ENCODE measurements at places on chromosomes 4 and X.
A peak's percentile ranks its signal among the peaks of the same experiment; 100 is the strongest.

DNA sequence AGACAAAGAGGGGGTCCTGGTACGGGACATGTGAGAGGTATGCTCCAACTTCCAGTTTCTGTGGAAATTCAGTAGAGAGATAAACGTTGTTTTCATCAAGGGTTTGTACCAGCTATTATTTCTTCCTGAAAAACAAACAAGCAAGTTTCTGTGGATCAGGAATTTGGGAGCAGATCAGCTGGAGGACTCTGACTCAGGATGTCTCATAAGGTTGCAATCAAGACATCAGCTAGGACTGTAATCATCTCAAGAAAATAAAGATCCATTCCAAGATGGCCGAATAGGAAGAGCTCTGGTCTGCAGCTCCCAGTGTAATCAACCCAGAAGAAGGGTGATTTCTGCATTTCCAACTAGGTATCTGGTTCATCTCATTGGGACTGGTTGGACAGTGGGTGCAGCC, 23.5 kb upstream of the NFKB1 start:
- no peaks in the 10 kb centered on the region for H3K27me3 ChIP-seq
- no peak for DNase-seq
- H3K36me3 ChIP-seq: no peaks in the 10 kb centered on the region
- H3K4me3 ChIP-seq: no peak overlapping the region
- no peaks in the 10 kb centered on the region for H3K4me1 ChIP-seq

- no peak overlapping the region for H3K27ac ChIP-seq
- no peaks in the 10 kb centered on the region for H3K27me3 ChIP-seq
- H3K4me1 ChIP-seq: peaks cover 7% of the 10 kb centered on the region
- H3K4me3 ChIP-seq: no peak overlapping the region
- no peak for DNase-seq
Measured at GRCh38 chr4:122759639-122760310, 27.3 kb downstream of the BBS12 start.

DNA sequence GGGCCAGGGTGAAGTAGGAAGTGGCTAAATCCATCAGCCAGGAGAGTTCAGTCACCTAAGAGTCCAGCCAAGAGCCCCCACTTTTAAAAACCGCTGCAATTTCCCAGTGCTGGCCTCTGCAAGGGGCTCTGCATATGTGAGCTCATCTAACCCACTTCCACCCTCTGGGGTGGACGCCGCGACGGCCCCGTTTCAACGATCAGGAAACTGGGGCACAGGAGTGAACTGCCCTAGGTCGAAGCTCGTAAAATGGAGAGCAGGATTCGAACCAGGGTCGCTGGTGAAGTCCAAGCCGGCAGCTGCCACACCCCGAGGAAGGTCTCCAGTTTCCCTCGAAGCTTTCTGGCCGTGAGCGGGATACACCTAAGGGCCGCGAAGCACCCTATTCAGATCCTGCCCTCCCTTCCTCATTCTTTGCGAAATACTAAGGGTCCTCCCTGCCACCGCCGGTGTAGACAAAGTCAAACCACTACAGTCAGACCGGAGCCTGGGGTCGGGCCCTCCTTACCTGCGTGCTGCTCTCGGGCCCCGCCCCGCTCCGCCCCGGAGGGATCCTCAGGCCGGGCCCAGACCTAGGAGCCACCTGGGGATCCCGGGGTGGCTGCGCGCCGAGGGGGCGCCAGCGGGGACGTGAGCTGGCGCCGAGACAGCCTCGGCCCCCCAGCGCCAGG, 446 bp downstream of the EVC2 start:
- H3K27ac ChIP-seq: no peak overlapping the region
- H3K36me3 ChIP-seq: peaks cover 4% of the 10 kb centered on the region
- H3K27me3 ChIP-seq: peaks cover 52% of the 10 kb centered on the region
- H3K4me1 ChIP-seq: peaks cover 26% of the 10 kb centered on the region
- H3K4me3 ChIP-seq: peak overlapping the region; percentile 38
- DNase-seq: peak; percentile 41

DNA sequence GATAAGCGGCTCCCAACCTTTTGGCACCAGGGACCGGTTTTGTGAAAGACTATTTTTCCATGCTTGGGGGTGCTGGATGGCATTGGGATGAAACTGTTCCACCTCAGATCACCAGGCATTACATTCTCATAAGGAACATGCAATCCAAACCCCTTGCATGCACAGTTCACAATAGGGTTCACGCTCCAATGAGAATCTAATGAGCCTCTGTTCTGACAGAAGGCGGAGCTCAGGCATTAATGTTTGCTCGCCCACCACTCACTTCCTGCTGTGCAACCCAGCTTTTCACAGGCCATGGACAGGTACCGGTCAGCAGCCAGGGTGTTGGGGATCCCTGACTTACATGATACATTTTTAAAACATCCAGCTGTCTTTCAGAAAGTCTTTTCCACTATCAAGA, 187.3 kb downstream of the SLC39A8 start:
- H3K4me1 ChIP-seq: no peaks in the 10 kb centered on the region
- no peaks in the 10 kb centered on the region for H3K36me3 ChIP-seq
- H3K27me3 ChIP-seq: no peaks in the 10 kb centered on the region

- H3K4me1 ChIP-seq: no peaks in the 10 kb centered on the region
- no peaks in the 10 kb centered on the region for H3K27me3 ChIP-seq
- H3K27ac ChIP-seq: no peak overlapping the region
- H3K36me3 ChIP-seq: no peaks in the 10 kb centered on the region
Measured at GRCh38 chr4:171007618-171008390, 805.4 kb upstream of the GALNTL6 start.

DNA sequence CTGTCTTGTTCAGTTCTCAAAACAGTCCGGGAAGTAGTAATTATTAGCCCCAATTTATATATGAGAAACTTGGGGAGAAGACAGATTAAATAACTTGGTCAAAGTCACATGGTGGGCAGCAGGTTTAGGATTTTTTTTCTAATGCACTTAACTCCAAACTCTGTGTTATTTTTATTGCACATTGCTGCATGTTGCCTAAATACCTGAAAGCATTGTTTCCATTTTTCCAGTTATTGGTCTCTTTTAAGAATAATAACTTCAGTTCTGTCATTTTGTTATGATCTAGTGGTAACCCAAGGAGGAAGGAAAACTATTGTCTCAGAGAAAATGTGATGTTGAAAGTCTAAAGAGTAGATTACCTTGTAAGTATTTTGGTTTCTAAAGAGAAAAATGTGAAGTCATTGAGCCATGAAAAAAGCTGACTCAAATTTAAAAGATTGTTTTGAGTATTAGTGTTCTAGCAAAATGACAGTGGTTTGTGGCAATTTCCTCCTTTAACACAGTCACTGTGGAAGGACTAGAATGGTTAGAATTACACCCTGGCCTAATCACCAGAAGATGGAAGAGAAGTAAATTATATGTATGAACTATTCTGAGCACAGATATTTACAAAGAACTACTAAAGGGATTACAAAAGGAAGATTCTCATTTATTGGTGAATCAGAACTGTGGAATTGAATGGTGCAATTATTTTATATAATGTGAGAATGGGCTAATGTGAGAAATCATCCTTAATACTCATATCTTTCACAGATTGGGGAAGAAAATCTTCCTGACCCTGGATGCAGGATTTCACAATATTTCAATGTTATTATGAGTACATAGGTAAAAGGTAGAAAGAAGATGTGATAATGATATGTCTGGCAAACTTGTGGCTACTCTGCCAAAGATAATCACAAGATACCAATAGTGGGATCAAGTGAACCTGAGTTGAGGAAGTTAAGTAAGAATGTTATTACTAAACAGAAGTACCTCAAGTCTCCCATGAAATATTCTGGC, 21.7 kb upstream of the CXCL8 start:
- peaks cover 11% of the 10 kb centered on the region for H3K4me1 ChIP-seq
- no peak overlapping the region for H3K4me3 ChIP-seq
- DNase-seq: peak; percentile 78
- no peaks in the 10 kb centered on the region for H3K27me3 ChIP-seq
- no peak overlapping the region for H3K27ac ChIP-seq
- H3K36me3 ChIP-seq: no peaks in the 10 kb centered on the region

DNA sequence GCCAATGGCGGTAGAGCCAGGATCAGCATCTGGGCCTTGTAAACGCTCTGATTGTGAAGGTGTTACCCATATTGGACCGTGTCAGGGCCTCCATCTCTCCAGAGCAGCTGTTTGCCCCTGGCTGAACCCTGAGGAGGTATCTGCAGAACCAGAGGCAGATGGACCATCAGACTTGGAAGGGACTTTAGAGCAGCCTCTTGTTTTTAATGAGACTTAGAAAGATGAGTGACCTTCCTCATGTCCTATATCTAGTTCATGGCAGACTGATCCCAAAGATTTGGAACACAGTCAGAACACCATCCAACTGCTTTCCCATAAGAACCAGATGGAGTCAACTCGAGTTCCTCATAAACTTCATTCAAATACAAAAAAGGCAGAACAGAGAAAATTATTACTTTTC, 135.1 kb upstream of the MSX1 start:
- H3K27me3 ChIP-seq: no peaks in the 10 kb centered on the region
- no peak overlapping the region for H3K27ac ChIP-seq
- no peak for DNase-seq
- no peaks in the 10 kb centered on the region for H3K36me3 ChIP-seq
- H3K4me3 ChIP-seq: no peak overlapping the region

GRCh38 chr4:173212379-173212778, 43.8 kb downstream of the GALNT7 start:
- H3K36me3 ChIP-seq: no peaks in the 10 kb centered on the region
- H3K4me1 ChIP-seq: no peaks in the 10 kb centered on the region
- H3K4me3 ChIP-seq: no peak overlapping the region
- no peak for DNase-seq

DNA sequence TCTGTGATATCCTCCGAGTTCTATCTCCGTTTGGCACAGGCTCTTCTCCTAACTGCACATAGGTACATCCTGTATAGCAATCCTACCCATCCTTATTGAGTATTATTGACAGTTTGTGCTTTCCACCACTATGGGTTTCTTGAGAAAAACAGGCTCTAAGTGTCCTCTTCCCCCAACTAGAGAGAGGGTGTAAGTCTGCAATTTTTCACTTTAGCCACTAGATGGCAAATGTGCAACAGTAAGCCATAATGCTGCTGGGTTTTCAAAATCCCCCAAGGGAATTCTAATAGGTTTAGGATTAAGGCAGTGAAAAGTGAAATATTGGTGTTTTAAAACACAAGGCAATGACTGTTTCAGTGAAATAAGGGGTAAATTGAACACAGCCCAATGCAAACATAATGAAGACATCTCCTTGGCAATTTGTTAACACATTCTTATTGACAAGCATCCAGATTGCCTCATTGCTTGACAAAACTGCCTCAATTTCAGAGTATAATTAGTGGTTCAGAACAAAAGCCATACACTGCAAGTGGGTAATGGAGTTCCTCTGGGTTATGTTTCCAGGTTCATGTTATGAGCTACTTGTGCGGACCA, 239.0 kb upstream of the HTR2C start:
- no peaks in the 10 kb centered on the region for H3K36me3 ChIP-seq
- no peaks in the 10 kb centered on the region for H3K27me3 ChIP-seq
- H3K27ac ChIP-seq: no peak overlapping the region
- H3K4me3 ChIP-seq: no peak overlapping the region

GRCh38 chr4:165982934-165983333, 109.9 kb downstream of the TLL1 start:
- no peaks in the 10 kb centered on the region for H3K4me1 ChIP-seq
- no peak overlapping the region for H3K27ac ChIP-seq
- H3K36me3 ChIP-seq: no peaks in the 10 kb centered on the region
- DNase-seq: no peak
- no peak overlapping the region for H3K4me3 ChIP-seq

GRCh38 chr4:74118600-74119338, 19.8 kb upstream of the CXCL2 start:
- H3K36me3 ChIP-seq: no peaks in the 10 kb centered on the region
- H3K27me3 ChIP-seq: no peaks in the 10 kb centered on the region
- no peak for DNase-seq
- no peaks in the 10 kb centered on the region for H3K4me1 ChIP-seq
- no peak overlapping the region for H3K4me3 ChIP-seq

DNA sequence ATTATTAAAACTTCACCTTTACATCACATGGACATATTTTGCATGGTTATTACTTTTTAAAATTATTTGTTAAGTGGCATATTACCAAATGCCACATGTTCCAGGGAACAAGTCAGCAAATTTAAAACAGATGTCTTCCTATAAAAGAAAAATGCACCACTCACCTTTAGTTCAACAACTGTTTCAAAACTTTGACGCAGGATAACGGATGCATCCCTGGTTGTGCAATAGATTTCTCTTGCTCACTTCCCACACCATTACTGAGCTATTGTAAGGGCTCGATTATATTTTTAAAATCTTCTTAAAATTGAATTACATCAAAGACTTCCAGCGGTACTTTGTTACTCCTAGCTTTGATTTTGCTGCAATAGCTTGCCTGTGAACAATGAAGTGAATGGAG, 93.0 kb upstream of the ARHGAP24 start:
- no peaks in the 10 kb centered on the region for H3K36me3 ChIP-seq
- H3K27ac ChIP-seq: no peak overlapping the region
- DNase-seq: no peak
- no peaks in the 10 kb centered on the region for H3K4me1 ChIP-seq
- no peak overlapping the region for H3K4me3 ChIP-seq

GRCh38 chrX:79117078-79117477, 27.4 kb upstream of the GPR174 start:
- H3K4me3 ChIP-seq: no peak overlapping the region
- H3K4me1 ChIP-seq: no peaks in the 10 kb centered on the region
- no peak overlapping the region for H3K27ac ChIP-seq
- DNase-seq: no peak
- H3K27me3 ChIP-seq: no peaks in the 10 kb centered on the region

DNA sequence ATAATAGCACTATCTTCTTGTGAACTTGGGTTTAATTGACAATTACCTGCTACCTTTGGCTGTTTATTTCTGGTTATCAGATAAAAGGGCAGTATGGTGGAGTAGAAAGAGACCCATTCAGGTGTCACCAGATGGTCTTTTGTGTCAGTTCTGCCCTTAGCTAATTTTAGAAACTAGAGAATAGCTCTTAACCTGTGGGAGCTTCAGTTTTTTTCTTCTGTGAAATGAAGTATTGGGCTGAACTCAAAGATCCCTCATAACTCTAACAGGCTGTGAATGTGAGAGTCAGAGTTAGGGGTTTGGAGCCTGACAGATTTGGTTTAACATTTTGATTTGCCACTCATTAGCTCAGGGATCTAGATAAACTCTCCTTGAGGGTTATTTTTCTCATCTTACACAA, 335.2 kb downstream of the PPP1R2C start:
- H3K27me3 ChIP-seq: no peaks in the 10 kb centered on the region
- no peak overlapping the region for H3K4me3 ChIP-seq
- DNase-seq: no peak

DNA sequence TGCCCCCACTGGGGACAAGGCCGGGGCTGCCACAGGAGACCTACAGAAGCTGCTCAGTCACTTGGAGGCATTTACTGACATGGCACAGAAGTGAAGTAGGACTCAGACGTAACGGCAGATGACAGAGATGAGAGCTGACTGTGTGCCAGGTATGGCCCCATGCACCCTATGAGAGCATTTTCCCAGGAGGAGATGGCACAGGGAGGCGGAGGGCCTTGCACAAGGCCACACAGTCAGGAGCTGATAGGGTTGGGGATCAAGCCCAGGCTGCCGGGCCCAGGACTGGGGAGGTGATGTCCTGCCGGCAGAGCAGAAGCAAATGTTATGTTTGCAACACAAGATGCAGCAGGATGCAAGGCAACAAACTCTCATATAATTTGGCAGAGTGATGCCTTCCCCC, 34.1 kb downstream of the NAT8L start:
- DNase-seq: no peak
- H3K27ac ChIP-seq: no peak overlapping the region
- H3K27me3 ChIP-seq: peaks cover 4% of the 10 kb centered on the region
- no peak overlapping the region for H3K4me3 ChIP-seq
- no peaks in the 10 kb centered on the region for H3K4me1 ChIP-seq
- H3K36me3 ChIP-seq: no peaks in the 10 kb centered on the region

Measured in common myeloid progenitor, CD34-positive (primary cell).